Amniotic stem cell (primary cell): ENCODE measurements at places on chromosomes 12 and 14.
A peak's percentile ranks its signal among the peaks of the same experiment; 100 is the strongest.

DNA sequence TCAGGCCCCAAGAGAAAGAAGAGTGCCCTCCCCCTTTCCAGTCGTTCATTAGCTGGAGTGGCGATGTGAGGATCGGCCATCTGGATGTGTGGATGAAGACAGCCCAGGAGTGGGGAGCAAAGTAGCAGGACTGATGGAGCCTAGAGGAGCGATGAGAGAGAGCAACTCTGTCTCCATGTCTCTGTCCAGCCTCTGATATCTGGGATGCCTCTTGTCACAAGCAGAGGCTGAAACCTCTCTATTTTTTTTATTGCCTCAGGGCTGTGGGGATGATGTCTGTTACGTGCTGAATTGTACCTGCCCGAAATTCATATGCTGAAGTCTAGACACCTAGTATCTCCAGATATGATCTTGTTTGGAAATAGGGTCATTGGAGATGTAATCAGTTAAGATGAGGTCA is 2.7 kb downstream of the SERPINA11 start:
- no peak for DNase-seq

DNA sequence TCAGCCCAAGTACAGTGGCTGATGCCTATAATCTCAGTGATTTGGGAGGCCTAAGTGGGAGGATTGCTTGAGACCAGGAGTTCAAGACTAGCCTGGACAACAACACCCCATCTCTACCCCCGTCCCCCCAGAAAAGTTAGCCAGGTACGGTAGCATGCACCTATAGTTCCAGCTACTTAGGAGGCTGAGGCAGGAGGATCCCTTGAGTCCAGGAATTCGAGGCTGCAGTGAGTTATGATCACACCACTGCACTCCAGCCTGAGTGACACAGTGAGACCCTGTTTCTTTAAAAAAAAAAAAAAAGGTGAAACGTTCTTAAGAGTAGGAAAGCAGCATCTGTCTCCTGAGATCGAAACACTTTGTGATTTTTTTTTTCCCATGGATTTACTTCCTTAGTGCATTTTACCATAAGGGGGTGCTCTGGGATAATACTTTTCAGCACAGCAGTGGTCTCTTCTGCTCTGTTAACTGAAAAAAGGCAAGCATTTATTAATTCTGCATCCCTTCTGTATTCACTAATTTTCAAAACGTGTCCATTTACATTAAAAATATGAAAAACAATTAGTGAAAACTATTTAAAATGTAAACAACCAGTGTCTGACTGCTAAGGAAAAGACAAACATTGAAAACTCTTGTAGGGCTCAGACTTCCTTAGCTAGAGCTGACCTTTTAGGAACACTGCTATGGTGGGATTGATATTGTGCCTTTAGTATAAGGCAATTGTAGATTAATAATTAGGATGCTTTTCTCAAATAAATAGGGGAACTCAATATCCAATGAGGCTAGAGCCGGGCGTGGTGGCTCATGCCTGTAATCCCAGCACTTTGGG is 31.2 kb upstream of the USP44 start:
- peak; percentile 11 for DNase-seq

DNA sequence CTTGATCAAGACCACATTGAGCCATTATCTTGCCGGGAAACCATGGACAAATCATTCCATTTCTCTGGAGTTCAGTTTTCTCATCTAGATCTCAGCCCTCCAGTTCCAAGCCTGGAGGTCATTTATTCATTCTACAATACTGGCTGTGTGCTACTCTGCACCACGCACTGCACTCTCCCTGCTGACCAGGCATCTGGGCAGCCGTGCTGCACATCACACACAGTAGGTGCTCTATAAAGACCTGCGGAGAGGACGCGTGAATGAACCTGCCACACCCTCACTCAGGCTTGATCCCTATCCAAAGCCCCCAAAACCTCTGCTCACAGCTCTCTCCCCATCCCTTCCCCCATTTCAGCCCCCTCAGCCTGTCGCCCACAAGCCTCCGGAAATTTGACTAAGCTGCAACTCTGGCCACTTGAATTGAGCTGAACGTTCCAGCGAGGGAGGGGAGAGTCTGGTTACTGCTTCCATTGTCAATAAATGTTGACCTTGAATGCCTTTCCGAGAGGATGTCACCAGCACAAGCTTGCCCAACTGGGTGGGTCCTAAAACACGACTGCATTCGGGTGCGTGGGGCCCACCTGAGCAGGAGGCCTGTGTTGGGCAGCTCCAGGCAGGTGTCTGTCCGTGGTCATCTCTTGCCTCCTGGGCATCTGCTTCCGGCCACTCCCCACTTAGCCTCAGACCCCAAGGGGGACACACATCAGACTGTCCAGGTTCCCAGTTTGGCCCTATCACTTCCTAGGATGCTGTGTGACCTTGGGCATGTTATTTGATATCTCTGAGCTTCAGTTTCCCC is 17.8 kb downstream of the FAIM2 start:
- DNase-seq: no peak

DNA sequence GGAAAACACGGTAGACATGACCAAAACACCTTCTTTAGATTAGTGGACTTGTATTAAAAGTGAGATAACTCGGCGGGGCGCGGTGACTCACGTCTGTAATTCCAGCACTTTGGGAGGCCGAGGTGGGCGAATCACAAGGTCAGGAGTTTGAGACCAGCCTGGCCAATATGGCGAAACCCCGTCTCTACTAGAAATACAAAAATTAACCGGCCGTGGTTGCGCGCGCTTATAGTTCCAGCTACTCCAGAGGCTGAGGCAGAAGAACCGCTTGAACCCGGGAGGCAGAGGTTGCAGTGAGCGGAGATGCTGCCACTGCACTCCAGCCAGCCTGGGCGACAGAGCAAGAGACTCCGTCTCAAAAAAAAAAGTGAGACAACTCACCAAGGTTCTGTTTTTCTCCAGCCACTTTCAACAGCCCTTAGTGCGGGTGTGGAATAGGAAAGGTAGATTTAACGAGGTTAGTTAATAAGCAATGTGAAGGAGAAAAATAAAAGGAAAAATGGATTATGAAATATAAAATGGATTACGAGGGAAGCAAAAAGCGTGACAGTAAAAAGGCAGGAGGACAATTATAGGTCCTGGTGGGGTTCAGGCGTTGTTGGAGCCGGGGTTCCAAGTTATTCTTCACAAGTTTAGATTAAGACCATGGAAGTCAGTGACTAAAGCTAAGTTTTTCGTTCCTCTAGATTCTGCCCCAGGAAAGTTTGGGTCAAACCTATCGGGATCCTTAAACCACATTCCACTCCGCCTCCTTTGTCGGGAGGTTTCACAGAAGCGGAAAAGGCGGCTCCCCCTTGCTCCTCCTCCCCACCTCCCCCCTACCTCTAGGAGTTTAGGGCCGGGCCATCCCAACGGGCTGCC is 534 bp downstream of the PPP2R3C start:
- no peak for DNase-seq

- DNase-seq: peak; percentile 15
These were observed 31.2 kb downstream of the CCDC59 start for GRCh38 chr12:82326905-82327503.

DNA sequence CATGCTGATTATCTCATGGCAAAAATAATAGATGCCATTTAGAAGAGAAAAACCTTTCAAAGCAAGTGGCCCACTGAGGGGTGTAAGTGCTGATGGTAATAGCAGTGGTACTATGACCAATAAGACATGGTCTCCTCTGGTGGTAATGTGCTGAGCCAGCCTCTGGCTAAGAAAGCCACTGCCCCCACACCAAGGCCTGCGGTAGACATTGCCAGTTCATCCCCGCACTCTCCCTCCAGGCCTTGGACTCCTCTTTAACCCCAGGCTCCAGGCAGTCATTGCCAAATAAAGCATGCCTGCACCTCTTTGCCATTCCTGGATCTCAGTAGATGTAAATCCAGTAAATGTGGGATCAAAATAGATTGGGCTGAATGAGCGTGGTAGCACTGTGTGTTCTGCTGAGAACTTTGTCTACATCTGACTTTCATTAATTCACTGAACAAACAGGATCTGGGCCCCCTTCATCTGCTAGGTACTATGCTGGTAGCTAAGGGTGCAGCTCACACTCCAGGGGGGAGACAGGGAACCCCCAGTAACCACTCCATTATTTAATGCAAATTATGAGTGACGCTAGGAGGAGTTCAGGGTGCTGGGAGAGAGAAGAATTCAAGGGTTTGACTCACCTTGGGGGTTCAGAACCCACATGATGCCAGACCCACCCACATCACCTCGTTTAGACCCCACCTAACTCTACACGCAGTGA is 89.3 kb downstream of the BCL11B start:
- DNase-seq: no peak

DNA sequence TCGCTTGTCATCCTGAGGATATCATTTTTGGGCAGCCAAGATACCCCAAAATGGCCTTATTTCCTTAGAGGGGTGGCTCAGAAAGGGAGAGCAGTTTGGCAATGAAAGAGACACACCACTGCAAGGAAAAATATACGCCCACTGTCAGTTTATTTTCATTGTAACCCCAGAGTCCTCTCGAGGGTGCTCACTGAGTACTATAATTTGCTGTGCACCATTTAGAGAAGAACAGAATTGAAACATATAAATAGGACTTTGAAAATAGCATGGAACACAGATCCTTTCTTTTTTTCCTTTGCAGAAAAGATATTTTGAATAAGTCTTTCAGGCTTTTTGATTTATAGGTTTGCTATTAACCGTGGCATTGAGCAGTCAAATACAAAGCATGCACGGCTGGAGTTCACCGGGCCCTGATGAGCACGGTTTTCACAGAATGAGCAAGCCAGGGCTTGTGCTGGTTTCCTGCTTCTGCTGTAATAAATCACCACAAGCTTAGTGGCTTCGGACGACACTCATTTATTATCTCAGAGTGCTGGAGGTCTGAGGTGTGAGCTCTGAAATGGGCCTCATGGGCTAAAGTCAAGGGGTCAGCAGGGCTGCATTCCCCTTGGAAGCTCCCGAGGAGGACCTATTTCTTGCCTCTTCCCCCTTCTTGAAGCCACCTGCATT is 152.3 kb downstream of the ZNF664 start:
- DNase-seq: no peak

GRCh38 chr14:49598189-49598484 is 603 bp upstream of the LRR1 start:
- DNase-seq: no peak

GRCh38 chr14:31154956-31155355 is 52.6 kb downstream of the HECTD1 start:
- no peak for DNase-seq

GRCh38 chr12:53612978-53613377 is 13.2 kb downstream of the ATF7 start:
- no peak for DNase-seq

GRCh38 chr14:105091054-105091516 is 25.9 kb upstream of the GPR132 start:
- no peak for DNase-seq

DNA sequence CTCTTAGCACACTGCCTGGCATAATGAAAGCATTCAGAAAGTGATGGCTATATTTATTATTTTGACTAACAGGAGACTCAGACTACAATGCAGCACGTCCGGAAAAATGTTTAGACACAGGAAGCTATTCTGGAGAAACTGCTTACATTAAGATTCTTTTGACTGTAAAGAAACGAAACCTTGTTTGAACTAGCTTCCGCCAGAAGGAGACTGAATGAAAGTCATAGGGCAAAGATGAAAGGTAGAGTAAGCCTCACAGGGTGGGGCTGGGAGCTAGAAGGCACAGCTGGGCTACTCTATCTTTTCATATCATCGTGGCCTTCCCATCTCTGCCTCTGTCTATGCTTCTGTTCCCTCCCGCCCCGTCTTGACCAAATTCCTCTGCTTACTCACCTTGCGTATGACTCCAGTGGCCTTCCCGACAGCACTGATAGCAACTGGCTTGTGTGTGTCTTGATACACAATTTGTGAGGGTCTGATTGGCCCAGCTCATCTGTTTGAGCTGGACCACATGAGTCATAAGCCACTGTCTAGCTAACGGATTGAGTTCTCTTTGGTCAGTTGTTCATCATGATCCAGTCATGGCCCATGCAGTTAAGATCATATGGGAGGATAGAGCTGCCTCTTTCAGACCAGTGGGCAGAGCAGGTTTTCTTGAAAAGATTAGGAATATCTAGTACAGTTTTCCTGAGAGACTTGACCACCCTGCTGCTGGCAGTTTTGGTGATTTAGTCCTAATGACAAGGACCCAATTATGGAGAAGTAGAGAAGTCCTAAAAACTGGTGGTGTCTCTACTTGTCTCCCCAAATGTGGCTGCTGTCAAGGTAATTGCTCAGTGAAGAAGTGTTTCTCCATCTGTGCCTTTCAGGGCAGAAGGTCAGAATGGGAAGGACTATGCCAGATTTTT is 151.5 kb upstream of the SLC38A2 start:
- DNase-seq: peak; percentile 82

GRCh38 chr12:131592972-131593371 is 117.9 kb upstream of the SFSWAP start:
- DNase-seq: no peak

DNA sequence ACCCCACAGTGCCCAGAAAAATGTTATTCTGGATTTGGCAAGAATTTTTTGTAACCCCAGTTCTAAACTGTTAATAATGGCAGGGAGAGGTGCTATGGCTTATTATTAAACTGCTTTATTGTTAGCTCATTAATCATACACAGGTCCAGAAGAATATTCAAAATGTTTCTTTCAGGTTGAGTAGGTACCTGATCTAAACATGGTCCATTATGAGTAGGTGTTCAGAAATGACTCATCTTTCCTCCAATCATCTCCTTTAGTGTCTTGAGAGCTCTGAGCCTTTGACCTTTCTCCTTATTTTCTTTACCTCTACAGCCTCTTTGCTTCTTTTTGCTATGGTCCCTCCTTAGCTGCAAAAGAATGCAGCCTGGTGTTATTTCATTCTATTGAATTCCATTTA is 211.0 kb upstream of the GARIN6 start:
- DNase-seq: no peak

DNA sequence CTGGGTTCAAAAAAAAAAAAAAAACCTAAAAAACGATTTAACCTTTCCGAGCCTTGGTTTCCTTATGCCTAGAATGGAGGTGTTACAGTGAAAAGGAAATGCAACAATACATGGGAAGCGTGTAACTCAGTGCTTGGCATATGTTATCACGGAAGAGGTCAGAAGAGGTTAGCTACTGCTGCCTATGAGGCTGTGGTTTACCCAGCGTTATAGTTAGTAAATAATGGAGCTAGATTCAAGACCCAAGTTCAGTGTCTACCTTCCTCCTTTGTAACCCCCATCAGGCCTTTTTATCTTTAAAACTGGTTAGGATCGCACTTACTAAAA is 839 bp downstream of the IFT43 start:
- no peak for DNase-seq

DNA sequence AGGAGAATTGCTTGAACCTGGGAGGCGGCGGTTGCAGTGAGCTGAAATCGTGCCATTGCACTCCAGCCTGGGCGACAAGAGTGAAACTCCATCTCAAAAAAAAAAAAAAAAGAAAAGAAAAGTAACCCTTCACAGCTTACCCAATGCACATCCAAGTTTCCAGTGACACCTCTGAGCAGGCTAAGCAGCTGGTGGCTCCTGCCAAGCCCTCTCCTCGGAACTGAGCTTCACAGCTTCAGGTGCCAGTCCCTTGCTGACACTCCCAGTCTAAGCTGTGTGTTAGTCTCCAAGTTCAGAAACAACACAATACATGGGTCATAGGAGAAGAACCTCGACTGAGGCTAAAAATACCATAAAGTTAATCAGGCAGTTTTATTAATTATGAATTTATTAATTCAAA is 7.9 kb downstream of the CD9 start:
- no peak for DNase-seq
